ENCODE measurements at places on chromosomes 16 and 17. TPM values are rescaled to one million over a fixed set of nuclear protein-coding genes. Genes with fewer than 3 reads are reported as not detected.

SEZ6 gene
- total RNA-seq: 0.18 TPM

ZSCAN10 gene
- total RNA-seq: not detected

TBC1D3 gene
- not detected for total RNA-seq

VPS4A gene
- total RNA-seq: 29.3 TPM

IL34 gene
- total RNA-seq: 0.44 TPM

ZP2 gene
- total RNA-seq: not detected

BAHCC1 gene
- total RNA-seq: 18.2 TPM

C17orf58 gene
- 19.5 TPM for total RNA-seq

SECTM1 gene
- 1.9 TPM for total RNA-seq

SRCIN1 gene
- 3.1 TPM for total RNA-seq

ALOX12 gene
- total RNA-seq: not detected

HEATR3 gene
- 15.7 TPM for total RNA-seq

TOM1L1 gene
- total RNA-seq: 46.0 TPM

CCDC78 gene
- total RNA-seq: 5.9 TPM

MT3 gene
- not detected for total RNA-seq

EMP2 gene
- 21.5 TPM for total RNA-seq

FAM171A2 gene
- 4.1 TPM for total RNA-seq

All from A549 treated with CpdA at 1 μM for 4 hours (cell line).